Left lobe of liver (tissue), 2 donors: ENCODE measurements at places on chromosomes 3 and 15. TPM values are rescaled to one million over a fixed set of nuclear protein-coding genes. Genes with fewer than 3 reads are reported as not detected.

The ALDH1L1 gene
- 492 TPM for total RNA-seq

The VIPR1 gene
- 27.0 TPM for total RNA-seq

The TUSC7 gene
- not detected for total RNA-seq

The CPLX3 gene
- total RNA-seq = not detected

The CYP1A1 gene
- total RNA-seq = 1.6 TPM

The COL6A5 gene
- not detected for total RNA-seq

The PLS1 gene
- total RNA-seq = 14.2 TPM

The IGF1R gene
- 3.3 TPM for total RNA-seq
